ENCODE measurements at places on chromosomes 11 and 22.

DNA sequence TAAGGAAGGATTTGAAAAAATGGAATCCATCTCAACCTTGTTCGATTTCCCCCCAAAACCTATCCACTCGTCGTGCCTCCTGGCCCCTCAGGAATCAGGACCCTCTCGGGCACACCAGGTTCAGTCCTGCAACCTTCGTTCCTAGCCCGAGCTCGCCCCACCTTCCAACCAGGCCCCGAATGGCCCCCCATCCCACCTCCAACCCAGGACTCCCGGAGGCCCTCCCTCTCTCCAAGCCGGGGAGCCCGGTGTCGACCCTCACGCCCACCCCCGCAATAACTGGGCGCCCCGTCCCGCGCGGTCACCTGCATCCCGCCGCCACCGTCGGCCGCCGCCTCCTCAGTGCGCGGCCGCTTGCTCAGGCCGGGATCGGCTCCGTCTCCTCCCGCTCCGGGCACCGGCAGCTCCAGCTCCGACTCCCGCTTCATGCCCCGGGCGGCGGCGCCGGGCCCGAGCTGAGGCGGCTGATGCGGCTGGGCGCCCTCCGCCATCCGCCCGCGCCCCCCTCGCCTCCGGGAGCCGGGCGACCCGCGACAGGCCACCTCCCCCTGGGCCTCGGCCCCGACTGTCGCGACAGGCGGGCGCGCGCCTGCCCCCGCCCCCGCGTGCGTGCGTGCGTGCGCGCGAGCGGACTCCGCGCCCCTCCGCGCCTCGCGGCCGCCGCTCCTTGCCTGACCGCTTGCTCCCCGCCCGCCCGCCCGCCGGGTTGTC, 534 bp downstream of the RBFOX2 start:
- no peak for DNase-seq

DNA sequence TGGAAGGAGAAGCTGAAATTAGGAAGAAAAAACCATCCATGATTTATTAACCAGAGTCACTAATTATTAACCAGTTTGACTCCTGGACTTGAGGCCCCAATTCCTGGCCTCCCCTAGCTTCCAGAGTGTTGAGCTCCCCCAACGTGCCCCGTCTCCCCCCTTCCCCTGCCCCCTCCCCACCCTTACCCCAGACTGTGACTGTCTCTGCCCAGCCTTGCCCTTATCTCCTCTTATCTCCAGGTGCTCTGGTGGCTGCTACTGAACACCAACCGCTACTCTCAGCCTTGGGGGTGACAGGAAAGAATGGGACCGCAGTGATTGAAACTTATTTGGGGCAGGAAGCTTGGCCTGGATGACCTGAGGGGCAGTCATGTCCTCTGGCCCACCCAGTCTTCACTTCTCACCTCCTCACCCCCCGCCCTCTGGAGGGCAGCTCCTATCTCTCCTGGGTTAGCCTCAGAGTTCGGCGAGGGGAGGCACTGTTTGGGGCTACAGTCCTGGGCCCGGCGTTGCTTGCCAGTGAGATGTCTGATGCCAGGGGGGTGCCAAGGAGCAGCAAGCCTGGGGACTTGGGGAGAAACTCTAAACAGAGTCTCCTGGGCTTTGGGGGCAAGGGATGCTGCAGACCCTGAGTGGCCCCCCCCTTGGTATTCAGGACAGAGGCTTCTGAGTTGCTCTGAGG, 15.5 kb downstream of the NECTIN1 start:
- no peak for DNase-seq

DNA sequence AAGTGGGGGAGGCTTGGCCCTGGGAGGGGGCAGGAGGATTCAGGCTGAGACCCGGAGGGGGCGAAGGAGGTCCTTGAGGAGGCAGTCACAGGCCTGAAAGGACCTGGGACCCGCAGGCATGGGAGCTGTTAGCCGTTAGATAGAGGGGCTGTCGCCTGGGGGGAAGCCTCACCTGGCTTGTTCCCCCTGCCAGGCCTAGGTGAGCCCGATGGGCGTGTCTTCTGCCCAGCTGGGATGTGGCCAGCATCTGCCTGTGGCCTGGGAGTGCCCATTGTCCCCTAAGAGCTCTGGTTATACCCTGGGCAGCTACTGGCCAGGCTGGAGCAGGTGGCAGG, 1.8 kb upstream of the DUSP8 start:
- DNase-seq: no peak

DNA sequence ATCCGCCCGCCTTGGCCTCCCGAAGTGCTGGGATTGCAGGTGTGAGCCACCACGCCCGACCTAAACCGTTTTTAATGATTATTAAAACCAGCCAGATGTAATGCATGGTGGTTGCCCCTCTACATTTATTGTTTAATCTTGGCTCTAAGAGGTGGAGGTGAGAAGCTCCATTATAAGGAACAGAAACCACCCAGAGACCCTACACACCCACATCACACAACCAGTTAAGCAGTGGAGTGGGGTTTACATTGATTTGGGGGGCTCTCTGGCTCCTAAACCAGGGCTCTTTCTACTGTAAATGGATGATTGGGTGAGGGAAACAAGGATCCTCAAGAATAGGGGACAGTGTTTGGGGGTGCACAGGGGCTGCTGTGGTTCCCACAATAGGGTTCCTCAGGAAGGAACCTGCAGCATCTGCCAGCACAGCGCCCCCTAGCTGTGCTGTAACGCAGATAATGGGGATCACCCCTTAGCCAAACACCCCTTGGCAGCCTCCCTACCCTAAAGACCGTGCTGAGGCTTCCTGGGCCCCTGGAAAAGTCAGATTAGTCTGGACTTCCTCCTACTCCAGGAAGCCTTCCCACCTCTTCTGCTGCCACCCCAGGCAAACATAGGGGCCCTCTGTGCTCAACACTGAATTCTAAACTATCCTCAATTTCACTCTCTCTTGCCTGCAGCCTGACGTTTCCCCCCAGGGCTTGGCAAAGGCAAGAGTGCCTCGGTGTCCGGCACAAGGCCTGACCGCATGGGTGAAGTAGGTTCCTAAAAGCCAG, 2.4 kb downstream of the MPST start:
- no peak for DNase-seq

DNA sequence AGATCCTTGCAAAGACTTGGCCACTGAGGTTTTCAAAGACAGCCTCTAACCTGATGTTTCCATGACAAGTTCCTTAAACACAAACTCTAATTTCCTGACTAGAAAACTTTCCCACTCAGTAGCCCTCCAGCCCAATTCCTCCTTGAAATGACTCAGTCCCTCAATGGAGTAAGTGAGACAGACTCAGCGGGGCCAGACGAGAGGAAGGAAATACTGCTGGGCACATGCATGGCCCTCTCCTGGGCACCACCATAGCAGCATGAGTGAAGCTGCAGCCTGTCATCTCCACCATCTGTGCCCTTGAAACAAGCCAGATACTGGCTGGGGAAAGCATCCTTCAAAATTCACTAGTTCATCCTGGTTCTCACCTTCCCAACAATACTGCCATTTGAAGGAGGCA, 76.2 kb upstream of the GDPD4 start:
- DNase-seq: no peak

DNA sequence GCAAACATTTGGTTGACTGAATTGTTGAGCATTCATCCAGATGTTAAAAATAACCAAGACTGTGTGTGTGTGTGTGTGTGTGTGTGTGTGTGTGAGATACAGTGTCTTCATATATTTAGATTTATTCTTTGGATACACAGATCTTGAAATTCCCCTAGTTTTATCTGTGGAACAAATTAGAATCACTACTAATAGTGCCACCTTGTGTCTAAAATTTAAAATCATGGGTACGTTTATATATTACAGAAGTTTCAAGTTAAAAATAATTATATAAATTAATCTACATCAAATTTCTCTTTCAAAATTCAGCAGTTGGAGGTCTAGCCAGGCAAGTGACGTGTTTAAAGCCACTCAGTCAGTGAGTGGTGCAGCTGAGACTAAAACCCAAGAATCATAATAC, 1566.2 kb upstream of the TENM4 start:
- DNase-seq: no peak

DNA sequence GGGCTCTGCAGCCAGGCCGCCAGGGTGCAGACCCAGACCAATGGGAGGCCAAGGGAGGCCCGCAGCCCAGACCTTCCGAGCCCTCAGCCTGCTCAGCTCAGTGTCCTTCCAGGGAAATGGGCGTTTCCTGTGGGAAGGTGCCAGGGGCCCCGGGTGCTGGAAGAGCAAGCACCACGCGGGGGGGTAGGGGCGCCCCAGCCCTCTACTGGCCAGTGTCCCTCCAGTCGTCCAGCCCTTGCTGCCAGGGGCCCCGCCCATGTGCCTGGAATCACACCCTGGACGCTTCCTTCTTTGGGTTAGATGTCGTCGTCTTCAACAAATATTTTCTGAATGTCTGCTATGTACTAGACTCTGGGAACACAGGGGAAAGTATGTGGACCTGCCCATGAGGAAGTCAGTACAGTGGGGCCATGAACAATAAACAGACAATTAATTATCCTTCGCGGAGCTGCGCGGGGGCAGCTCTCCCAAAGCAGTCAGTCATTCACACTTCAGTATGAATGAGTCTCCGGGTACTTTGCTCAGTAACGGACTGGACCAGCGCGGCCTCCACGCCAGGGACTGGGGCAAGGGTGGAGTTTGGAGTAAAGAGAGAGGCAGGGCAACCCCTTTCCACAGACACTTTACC, 60.2 kb downstream of the CDKN1C start:
- peak; percentile 95 for DNase-seq

DNA sequence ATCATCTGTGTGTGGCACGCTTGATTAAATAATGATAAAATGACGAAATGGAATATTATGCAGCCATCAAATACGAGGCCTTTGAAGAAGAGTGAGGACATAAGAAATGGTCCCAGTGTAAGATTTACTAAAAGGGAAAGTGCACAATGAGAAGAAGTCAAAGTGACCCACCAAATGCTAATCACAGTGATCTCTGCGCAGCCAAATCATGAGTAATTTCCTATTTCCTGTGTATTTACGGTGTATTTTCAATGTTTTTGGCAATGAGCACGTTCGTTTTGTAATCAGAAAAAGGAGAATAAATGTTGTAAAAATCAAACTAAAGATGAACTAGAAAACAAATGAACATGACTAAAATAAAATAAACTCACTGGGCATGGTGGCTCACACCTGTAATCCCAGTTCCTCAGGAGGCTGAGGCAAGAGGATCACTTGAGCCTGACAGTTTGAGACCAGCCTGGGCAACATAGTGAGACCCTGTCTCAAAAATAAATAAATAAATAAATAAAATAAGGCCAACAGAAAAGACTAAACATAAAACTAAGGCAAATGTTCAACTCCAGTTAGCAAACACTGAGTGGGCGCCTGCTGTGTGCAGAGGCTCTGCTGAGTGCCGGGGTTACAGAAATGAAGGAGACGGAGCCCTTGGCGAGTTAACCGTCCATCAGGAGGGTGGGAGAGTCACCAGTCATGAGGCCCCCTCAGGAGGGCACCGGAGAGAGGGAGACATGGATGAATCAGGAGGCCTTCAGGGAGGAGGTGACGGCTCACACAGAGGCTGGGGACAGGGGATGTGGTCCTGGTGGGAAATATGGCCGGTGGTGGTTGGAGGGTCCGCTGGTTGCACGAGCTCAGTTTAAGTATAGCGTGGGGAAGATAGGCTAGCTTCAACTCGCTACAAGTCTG, 26.0 kb upstream of the CBX7 start:
- DNase-seq: peak; percentile 16

- DNase-seq: peak; percentile 55
Measured at GRCh38 chr11:100888836-100889235, 201.7 kb downstream of the ARHGAP42 start.

GRCh38 chr11:92765965-92766371, 203.5 kb upstream of the MTNR1B start:
- no peak for DNase-seq

- DNase-seq: no peak
Measured at GRCh38 chr11:17513853-17514252, 30.4 kb downstream of the USH1C start.

- no peak for DNase-seq
Measured at GRCh38 chr22:27454807-27455450, 346.6 kb downstream of the MN1 start.

GRCh38 chr11:119100994-119101758, 477 bp downstream of the DPAGT1 start:
- no peak for DNase-seq

DNA sequence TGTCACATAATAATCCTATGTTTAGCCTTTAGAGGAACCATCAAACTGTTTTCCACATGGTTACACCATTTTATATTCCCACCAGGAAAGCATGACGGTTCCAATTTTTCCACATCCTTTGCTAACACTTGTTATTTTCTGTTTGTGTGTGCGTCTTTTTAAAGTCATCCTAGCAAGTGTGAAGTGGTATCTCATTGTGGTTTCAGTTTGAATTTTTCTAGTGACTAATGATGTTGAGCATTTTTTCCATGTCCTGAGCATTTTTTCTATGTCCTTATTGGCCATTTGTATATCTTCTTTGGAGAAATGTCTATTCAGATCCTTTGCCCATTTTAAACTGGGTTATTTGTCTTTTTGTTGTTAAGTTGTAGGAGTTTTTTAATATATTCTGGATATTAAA, 53.7 kb upstream of the DEPDC7 start:
- no peak for DNase-seq

GRCh38 chr11:112769584-112769983, 191.6 kb upstream of the NCAM1 start:
- no peak for DNase-seq

DNA sequence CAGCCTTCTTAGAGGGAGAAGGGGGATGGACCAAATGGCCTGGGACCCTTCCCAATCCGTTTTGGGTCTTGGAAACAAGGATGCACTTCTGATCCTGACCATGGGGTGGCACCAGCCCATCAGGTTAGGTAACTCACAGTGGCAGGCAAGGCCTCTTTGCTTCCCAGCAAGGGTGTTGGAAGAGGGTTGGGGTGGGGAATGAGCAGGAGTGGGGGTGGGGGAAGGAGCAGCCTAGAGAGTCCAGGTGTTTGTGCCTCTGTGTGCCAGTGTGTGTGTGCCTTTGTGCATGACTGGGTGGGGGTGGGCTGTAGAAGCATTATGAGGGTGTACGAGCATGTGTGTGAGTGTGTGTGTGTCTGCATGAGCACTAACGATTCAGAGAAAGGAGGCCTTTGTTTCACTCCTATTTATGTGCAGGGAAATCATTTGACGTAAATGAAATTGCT, 213.1 kb downstream of the INSC start:
- DNase-seq: peak; percentile 69

DNA sequence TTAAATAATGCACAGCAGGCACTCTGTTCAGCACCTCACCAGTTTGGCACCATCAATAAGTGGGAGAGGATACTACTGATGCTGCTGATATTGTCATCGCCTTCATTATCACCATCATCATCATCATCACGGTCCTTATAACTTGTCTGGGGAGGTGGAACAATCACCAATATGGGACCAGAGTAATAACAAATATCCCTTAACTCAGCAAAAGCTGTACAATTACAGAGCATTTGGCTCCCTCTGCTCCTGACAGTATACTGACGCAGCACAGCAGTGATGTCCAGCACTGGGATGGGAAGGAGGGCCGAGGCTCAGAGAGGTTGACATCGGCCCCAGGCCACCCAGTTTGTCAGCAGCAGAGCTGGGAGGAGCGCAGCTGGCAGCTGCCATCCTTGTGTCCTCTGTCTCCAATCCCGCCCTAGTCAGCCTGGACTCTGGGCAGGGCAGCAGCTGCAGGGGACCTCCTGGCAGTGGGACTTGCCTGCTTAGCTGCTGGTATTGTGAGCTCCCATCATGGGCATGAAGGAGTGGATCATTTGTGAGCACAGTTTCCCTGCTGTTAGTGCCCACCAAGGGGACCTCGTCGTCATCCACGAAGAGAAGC, 90.0 kb downstream of the DHCR7 start:
- DNase-seq: no peak
